RPMI7951 (cell line): ENCODE measurements at places on chromosomes 2 and 18. TPM values are rescaled to one million over a fixed set of nuclear protein-coding genes. Genes with fewer than 3 reads are reported as not detected.

Gene TMEM198
- total RNA-seq: 2.3 and 2.6 TPM in 2 replicates

Gene C18orf54
- 7.6 and 10.1 TPM in 2 replicates for total RNA-seq

Gene SCN2A
- total RNA-seq: under 0.01 and 0.29 TPM in 2 replicates

DNA sequence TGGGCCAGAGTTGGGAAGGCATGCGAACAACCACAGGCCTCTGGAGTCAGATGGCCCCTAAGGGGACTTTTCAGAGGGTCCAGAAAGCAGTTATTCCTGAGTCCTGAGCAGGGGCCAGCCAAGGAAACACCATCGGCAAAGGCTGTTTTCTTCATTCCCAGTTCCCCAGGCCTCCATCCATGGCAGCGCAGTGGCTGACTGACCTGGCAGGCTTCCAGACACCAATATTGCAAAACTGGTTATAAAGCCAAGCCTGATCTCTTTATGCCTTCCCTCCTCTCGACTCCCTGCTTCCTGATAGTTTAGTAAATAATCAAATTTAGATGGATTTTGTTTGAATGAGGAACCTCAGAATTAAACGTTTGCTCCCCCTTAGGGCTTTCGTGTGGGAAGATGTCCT, 133.4 kb upstream of the ITGA6 start:
- DNase-seq: peak; percentile 23

- DNase-seq: no peak
Observed at GRCh38 chr18:3468833-3469232, 18.9 kb downstream of the TGIF1 start.

DNA sequence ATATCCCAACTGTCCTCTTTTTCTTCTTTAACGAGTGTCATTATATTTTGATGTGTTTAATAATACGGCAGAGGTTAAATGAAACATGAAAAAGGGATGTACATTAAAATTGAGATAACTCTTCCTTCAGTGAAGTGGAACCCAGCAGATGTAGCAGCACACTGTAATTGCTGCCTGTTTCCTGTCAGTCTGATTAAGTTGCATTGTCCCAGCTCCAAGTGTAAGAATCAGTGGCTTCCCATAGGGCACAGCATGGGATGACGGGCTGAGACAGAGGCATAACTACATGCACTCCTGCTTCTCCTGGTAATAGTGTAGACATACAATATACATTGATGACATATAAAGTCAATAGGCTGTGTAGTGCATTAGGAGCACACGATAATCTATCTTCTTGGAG, 175.8 kb upstream of the TCF4 start:
- DNase-seq: no peak
